ENCODE measurements at places on chromosomes 13 and 19.

GRCh38 chr19:7792281-7792680, 29.2 kb downstream of the CLEC4M start:
- DNase-seq: no peak

DNA sequence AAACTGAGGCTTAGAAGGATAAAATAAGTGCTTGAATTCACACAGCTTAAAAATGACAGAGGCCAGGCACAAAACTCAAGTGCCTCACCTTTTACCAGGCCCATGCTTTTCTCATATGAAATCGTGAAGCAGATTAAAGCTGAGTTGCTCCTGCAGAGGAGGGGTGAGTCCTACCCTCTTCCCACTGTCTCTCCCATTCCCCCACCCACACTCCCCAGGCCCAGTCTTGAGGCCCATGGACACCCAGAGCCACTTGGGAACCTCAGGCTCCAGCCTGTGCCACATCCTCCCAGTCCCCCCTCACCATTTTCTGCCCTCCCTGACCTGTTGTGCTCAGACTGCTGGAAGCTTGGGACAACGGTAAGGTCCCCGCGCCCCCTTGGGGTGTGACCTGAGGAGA, 17.5 kb downstream of the ZNF574 start:
- no peak for DNase-seq

DNA sequence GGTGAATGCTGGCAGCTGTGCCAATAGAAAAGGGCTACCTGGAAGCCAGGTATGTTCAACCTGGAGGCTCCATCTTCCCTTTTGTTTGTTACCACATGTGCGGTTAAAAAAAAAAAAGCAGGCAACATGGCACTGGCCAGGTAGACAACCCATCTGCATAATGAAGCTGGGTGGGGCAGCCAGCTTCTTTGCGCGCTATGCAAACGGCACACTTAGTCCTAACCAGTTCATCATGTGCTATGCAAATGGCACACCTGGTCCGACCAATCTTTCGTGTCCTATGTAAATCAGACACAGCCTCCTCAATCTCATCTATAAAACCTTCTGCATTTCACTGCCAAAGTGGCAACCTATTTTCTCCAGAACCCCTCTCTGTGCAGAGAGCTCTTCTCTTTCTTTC, 11.3 kb upstream of the IGSF23 start:
- no peak for DNase-seq

- no peak for DNase-seq
Measured at GRCh38 chr13:97539651-97540610, 106.0 kb downstream of the RAP2A start.

DNA sequence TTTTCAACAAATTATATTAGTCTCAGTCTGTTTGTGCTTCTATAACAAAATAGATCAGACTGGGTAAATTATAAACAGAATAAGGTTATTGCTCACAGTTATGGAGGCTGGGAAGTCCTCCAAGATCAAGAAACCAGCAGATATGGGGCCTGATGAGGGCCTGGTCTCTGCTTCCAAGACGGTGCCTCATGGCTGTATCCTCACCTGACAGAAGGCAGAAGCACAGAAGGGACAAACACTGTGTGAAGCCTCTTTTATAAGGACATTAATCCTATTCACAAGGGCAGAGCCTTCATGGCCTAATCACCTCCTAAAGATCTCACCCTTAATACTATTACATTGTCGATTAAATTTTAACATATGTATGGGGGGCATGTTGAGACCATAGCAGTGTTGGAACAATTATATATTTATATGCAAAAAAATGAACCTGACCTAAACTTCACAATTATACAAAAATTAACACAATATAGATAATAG, 12.7 kb downstream of the F10 start:
- DNase-seq: no peak

- no peak for DNase-seq
Measured at GRCh38 chr13:28496188-28496564, 1.2 kb upstream of the FLT1 start.

DNA sequence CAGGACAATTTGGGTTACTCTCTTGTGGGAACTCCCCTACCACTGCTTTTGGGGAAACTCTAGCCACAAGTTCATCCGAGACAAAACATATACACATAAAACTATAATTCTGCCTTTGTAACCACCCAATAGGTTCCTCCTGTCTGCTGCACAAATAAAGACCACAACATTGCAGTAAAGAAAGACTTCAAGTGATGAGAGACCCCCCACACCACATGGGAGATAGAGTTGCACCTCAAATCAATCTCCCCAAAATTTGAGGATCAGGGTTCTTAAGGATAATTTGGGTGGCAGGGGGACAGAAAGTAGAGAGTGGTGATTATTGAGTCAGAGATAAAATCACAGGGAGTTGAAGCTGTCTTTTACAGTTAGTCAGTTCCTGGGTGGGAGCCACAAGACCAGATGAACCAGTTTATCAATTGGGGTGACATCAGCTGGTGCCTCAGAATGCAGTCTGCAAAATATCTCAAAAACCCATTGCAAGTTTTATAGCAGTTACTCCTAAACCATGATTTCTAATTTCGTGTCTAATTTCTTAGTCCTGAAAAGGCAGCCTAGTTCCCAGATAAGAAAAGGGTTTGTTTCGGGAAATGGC, 1348.5 kb downstream of the PCDH9 start:
- no peak for DNase-seq

DNA sequence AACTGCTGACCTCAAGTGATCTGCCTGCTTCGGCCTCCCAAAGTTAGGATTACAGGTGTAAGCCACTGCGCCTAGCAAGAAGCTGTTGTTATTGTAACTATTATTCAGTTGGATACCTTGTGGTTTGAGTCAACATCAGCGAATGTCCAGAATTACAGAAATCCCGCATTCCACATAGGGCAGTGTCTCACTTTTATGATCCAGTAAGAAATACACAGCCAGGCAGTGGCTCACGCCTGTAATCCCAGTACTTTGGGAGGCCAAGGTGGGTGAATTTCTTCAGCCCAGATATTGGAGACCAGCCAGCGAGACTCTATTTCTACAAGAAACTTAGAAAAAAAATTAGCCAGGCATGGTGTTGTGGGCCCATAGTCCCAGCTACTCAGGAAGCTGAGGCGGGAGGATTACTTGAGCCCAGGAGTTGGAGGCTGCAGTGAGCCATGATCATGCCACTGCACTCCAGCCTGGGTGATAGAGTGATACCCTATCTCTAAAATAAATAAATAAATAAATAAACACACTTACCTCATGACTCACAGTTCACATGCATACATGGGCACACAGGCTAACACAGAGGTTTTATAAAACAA, 43.8 kb downstream of the SPTBN4 start:
- DNase-seq: no peak

DNA sequence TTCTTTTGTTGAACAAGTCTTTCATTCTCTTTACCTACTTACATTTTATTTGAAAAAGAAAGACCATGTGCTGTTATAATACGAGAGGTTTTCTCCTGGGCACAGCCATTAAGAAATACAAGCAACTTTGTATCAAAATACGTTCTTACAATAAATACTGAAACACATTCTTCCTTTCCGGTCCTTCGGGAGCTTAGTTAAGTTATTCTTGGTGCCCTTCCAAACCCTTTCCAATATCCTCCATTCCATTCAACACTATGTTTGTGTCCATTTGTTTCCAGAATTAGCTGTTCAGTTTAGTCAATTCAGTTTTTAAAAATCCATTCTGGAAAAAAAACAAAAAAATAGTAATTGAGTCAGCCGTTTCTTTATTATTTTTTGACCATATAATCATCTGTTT, 746.8 kb upstream of the SLC10A2 start:
- no peak for DNase-seq

DNA sequence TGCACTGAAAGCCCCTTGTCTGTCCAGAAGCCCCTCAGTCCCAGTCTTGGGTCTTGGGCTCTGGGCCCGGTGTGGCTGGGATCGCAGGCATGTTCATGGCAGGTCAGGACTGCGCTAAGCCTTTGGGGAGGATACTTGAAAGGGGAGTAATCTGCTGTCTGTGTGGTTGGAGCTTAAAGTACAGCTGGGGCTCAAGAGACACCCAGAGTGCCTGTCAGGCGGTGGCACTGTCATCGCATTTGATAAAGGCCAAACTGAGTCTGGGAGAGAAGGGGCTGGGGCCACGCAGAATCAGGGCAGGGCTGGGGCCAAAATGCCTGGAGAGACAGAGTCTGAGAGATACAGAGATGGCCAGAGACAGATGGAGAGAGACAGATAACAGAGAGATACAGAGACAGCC, 4.2 kb upstream of the CILP2 start:
- no peak for DNase-seq

- DNase-seq: no peak
Measured at GRCh38 chr13:91661692-91662490, 263.5 kb downstream of the GPC5 start.

- DNase-seq: no peak
Measured at GRCh38 chr13:44363631-44364344, 9.8 kb upstream of the SERP2 start.

GRCh38 chr19:10009714-10010224, 535 bp downstream of the COL5A3 start:
- no peak for DNase-seq

- no peak for DNase-seq
Measured at GRCh38 chr19:52034051-52034728, 6.0 kb upstream of the ZNF614 start.
